Fibroblast of pulmonary artery (primary cell): ENCODE measurements at places on chromosomes 11 and 22.
A peak's percentile ranks its signal among the peaks of the same experiment; 100 is the strongest.

DNA sequence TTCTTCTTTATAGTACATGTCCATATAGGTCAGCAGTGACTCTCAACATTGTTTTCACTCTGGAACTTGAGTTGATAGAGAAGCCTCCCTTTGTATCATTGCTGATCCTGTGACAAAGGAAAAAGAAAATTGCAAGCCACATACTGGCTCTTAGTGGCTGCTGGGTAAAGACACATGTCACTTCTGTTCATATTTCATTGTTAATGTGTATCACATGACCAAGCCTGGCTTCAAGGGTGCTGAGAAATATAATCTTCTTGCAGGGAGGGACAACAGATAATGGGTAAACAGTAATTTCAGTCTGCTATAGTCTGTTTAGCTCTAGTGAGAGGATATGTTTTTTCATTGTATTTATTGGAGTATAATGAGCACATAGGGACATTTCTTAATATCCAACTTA is 173.3 kb downstream of the PGR start:
- DNase-seq, result no peak

GRCh38 chr22:47205554-47205953 is 443.1 kb downstream of the TBC1D22A start:
- DNase-seq, result no peak

DNA sequence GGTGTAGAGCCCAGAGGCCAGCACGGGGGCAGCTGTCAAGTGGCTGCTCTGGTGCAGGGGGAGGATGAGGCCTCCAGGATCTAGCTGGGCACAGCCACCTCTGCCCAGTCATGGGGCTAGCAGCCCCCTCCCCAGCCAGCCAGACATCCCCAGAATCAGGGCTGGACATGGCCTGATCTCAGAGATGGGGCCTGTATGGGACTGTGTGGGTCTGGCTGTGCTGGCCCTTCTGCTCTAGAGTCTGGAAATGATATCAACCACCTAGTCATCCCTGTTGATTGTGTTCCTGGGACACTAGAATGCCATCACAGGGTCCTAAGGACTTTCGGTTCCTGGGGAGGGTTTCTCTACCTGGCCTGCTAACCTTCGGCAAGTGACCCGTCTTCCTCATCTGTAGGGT is 2.8 kb downstream of the FLRT1 start:
- no peak for DNase-seq

DNA sequence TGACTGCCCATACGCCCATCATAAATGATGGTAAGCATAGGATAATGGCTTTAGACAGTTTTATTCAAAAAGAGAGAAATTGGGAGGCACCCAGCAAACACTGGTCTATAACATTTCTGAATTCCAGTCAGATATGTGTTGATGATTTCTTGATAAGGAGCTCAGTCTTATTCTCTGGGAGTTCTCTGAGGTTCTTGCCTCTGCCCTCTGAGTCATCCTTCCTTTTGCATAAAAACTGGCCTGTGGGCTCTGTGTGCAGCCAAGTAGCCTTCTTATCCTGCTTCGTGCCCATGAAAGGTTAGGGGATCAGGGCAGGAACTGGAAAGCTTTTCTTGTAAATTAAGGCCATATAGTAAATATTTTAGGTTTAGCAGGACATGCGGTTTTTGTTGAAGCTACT is 48.9 kb downstream of the FAR1 start:
- DNase-seq, result peak; percentile 76

GRCh38 chr11:83545494-83546260 is 259.5 kb upstream of the CCDC90B start:
- DNase-seq, result no peak

DNA sequence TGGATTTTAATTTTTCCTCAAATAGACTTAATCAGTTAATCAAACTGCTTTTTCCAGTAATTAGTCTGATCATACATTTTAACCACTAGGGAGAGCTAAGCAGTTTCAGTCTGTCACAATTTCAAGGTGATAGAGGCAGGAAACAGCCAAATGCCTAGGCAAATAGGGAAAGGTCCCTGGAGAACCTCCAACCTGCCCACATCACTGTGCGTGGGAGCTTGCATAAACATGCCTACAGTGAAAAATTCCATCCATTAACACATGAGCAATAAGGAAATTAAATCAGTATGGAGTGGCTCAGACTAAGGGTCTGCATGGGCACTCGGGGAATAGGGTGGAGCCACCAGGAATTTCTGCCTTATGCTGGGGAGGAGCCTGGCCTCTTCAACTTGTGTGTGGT is 74.6 kb downstream of the AASDHPPT start:
- DNase-seq, result peak; percentile 36
